WTC11 (cell line): ENCODE measurements at places on chromosomes 11 and 22. TPM values are rescaled to one million over a fixed set of nuclear protein-coding genes. Genes with fewer than 3 reads are reported as not detected.

DNA sequence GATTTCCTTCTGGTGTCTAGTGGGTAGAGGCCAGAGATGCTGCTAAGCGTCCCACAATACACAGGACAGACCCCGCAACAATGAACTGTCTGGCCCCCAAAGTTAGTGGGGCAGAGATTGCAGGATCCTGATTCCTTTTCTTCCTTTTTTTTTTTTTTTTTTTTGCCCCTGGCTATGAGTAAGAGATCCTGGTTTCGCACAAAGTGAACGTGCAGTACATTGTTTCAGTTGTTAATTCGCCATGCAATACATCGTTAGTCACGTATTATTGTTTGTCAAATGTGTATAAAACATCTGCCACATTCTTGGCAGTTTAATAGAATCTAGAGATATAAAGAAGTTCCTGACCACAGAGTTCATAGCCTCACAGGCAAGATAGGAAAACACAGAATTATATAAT, 20.2 kb downstream of the ST3GAL4 start:
- DNase-seq, result no peak

DNA sequence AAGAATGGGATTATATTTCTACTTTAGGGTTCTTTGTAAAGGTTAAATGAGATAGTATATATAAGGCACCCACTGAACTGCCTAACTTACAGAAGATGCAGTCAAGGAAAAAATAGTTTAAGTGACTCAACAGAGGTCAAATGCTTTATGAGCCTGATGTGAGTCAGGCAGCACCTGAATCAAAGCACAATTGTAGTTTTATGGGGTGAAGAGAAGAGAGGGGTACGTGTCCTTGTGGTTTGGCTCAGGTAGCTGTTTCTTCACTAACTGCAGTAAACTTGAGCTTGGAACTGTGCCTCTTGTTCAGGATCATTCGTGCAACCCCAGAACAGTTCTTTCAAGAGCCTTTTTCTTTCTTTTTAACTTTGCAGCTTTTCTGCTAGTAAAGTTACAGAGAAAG, 125.2 kb upstream of the SPON1 start:
- DNase-seq, result no peak

GRCh38 chr11:111045874-111046273, 199.7 kb upstream of the POU2AF2 start:
- no peak for DNase-seq

DNA sequence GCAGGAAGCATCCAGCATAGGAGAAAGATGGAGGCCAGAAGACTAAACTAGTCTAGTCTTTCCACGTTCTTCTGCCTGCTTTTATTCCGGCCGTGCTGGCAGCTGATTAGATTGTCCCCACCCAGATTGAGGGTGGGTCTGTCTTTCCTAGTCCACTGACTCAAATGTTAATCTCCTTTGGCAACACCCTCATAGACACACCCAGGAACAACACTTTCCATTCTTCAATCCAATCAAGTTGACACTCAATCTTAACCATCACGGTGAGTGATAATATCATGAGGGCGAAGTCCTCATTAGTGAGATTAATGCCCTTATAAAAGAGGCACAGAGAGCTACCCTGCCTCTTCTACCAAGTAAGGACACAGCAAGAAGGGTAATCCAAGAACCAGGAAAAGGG, 424.2 kb downstream of the LARGE1 start:
- no peak for DNase-seq

DNA sequence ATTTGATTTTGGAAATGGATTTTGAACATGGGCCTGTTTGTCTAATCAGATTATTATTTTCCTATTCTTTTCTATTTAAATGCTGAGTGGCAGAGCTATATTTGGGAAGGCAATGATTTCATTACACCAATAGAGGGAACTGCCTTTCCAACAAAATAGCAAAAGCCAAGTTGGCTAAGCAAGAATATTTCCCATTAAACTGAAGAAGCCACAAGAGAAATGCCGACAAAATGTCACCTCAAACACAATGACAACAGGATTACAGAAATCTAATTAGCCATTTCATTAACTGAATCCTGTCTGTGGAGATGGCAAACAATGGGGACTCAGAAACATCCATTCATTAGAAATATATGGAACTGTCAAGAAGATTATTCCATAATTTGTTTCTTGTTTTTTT, 1593.1 kb upstream of the RAG2 start:
- DNase-seq, result no peak

GRCh38 chr11:113440816-113441215, 34.4 kb downstream of the DRD2 start:
- DNase-seq, result no peak

DNA sequence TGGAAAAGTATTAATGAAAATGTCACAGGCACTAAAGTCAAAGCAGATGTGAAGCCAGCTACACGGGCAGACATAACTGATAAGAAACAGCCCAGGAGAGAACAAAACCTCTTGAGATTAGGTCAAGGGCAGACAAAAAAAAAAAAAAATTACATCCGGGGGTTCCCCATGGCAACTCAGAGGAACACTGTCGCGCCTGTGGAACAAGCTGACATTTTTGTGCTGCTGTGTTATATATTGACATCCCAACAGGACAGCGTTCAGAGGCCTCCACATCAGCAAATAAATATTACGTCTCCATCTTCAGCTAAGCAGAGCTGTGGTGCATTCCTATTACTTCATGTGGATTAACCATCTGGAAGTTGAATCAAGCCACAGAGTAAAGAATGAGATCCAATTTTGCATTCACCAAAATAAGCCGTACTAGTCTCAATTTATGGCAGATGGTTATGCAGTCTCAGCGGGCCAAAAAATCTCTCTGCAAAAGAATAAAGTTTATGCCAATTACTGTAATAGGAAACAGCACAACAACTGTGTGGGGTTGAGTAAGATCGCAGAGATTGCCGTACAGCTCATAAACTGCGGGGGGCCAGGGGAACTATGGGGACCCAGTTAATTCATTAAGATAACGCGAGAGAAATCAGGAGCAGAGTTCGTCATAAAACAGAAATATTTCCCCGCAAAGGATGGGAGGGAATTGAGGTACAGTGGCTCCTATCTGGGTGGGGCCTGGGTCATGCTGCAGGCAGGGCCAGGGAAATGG, 41.3 kb upstream of the MN1 start:
- DNase-seq, result no peak

DNA sequence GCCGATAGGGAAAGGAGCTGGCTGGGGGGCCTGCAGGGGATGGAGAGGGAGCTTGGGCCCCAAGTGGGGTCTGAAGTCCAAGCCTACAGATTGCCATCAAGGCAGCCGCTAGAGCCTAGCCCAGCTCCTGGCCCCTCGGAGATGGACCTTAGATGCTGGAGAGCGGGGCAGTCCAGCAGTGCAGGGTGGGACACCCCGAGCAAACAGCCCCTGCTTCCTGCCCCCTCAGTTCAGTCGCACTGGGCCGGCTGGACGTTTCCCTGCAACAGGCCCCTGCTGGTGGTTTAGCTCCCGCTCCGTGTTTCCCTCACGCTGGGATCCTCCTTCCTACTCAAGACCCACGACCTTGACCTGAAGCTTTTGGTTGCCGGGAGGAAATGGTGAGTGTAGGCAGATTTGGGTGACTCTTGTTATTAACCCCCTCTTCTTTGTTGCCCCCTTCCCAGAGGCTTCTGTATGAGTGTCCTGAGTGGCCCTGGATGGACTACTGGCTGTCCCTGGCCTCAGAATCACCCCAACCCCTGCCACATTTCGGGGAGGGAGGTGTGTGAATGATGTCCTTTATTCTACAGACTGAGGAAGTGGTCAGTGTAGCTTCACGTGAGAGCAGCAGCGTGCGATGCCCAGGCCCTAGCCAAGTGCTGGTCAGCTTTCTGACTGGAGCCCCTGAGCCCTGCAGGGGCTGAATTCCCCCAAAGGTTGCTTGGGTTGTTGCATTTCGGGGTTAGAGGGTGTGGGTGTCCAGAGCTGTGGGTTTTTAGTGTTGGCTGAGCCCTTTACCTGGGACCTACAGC, 2.7 kb downstream of the ST3GAL4 start:
- DNase-seq, result no peak

DNA sequence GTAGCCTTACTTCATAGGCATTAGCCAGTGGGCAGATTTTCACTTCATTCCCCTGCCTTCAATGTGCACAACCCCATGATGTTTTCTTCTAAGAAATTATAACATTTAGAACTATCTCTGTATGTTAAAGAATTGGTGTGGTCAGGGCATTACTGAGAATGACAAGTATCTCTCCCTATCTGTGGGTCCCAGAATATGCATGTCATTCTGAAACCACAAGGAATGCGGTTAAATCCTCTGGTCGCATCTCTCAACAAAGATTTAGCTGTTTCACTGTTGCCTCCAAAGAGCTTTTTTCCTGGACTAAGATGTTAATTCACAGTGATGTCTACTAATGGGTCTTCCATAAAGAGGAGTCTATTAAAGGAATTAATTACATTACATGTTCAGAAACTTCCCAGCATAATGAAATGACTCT, 62.7 kb downstream of the LIF start:
- no peak for DNase-seq

DNA sequence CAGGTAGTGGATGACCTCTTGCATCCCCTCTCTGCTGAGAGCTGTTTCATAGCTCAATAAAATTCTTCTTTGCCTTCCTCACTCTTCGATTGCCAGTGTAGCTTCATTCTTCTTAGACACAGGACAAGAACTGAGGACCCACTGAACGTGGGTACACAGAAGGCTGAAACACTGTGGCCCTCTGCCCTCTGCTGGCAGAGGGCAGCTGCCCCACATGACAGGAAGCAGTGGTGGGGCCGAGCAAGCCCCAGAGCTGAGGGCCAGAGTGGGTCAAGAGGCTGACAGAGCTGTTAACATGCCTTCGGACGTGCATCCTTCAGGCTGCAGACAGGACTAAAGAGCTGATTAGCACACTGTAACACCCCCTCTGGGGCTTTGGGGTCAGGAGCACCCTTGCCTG, 15.6 kb downstream of the SMC1B start:
- DNase-seq, result no peak

DNA sequence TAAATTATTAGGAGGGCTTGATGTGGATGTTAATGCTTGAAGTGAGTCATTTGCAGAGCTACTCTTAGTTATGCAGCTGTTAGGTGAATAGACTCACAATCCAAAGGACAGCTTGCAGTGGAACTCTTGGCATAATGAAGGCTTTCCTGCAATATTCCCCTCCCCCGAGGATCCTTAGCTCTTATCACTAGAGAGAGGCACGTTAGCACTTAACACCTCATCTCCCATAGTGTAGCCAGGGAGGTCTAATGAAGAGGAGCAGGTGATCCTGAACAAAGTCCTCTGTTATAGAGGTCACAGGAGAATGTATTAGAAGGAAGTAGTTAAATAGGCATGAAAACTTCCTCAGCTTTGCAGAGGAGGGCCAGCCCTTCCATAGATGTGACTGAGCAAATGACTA, 919.2 kb upstream of the FAT3 start:
- DNase-seq, result no peak

Gene TMEM151A
- 2.2 to 2.3 TPM (median 2.3 TPM) in 3 replicates for total RNA-seq

Gene AMPD3
- total RNA-seq, result 5.0 to 7.1 TPM (median 6.4 TPM) in 3 replicates
